ENCODE measurements at places on chromosomes 13 and 19.

DNA sequence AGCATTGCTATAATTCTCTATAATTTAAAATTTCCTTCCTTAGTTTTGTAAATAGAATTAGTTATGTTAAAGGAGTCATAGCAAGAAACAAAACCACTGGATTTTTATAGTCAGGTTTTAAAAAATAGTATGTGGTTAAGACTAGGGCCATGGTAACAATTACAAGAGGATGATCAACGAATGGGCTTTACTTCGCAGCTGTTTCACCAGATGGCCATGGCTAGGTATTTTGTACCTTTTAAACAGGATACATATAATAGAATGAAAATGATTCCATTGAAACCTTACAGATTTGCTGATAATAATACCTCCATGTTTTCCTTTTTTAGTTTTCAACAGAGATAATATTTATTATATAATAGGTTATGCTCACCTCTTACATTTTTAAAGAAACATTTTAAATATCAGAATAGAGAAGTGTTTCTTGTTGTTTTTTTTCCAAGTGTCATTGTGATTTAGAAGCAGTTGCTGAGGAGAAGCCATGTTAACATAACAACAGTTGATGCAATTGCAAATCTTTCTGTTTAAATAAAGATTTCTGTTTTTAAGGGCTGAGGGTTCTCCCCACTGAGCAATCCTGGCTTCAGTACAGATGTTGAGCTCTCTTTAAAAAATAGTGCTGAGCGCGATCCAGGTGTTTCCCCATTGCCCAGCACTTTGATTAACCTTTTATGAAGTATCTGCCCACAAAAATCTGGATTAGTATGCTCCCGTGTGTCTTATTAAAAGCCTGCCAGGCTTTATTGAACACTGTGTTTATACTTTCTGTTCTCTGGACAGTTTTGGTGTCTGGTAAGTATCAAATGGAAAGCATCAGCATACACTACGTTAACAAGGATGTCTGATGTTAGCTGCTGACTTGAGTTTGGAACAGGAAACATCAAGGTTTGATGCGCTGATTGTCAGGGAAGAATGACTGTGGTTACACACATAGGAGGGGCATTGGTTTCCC, 205.3 kb downstream of the HS6ST3 start:
- no peak for DNase-seq

- DNase-seq: no peak
Measured at GRCh38 chr13:50070186-50070585, 54.9 kb downstream of the KCNRG start.

- DNase-seq: no peak
Measured at GRCh38 chr13:90979059-90979458, 368.4 kb upstream of the MIR17HG start.

GRCh38 chr13:59360108-59360507, 803.6 kb downstream of the DIAPH3 start:
- DNase-seq: no peak

DNA sequence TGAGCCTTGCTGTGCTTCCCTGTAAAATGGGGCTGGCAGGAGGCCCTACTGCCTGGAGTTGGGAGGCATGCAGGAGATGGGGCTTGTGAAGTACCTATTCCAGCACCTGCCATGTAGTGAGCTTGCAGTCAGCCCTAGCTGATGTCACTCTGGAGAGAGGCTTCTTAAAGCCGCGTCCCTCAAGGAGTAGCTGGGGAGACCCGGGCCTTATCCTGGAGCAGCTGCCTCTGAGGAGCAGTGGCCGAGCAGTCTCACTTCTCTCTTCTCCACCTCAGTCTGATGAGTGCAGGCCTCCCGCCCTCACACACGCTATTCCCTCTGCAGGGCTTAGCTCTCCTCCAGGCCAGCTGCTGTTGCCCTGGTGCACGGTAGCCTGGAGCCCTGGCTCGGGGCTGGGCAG, 18.0 kb downstream of the CLASRP start:
- DNase-seq: no peak

GRCh38 chr13:52711286-52711685, 28.3 kb downstream of the CNMD start:
- no peak for DNase-seq

- DNase-seq: no peak
Measured at GRCh38 chr13:74187564-74187963, 53.4 kb upstream of the KLF12 start.

- DNase-seq: no peak
Measured at GRCh38 chr13:70518081-70518480, 409.8 kb upstream of the KLHL1 start.

DNA sequence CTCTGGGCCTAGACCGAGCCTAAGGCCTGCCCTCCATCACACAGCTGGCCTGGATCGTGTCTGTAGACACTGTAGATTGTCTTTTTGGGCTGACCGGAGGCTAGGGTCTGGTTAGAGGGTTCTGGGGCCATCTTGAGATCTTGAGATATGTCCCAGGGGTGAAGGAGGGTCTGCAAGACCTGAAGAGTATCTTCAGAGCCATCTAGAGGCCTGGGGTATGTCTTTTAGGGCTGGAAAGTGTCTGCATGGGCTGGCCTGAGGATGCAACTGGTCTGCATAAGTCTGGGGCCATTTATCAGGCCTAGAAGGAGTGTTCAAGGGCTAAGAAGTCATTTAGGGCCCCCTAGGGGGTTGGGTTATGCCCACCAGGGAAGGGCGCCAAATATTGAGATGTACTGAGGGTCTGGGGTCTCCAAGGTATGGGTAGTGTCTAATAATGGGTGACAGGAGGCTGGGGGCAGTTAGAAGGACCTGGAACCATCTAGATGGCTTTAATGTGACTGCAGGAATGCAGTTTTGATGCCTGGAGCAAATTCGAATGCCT, 555 bp downstream of the SCAF1 start:
- DNase-seq: no peak

DNA sequence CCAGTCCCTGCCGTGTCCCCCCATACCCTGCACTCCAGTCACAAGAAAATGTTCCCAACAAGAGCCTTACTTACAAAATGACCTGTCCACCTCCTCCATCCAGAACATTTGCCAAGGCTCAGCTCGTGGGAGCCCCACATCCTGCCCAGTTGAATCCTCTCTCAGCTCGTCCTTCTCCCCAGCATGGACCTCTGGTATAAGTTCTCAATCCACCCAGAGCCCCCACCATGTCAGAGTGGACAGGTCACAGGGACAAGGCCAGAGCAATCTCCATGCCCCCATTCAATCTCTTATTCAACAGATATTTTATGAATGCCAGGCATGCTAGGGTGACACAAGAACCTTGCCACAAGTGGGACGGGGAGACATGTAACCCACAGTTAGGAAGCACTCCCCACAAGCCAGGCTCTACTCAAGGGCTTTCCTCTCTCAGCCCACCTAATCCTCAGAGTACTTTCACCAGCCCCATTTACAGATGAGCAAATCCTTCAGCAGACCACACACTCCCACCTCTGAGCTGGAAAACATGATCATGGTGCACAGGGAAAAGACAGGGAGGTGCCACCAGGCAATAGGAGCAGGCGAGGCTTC, 15.1 kb downstream of the DEDD2 start:
- no peak for DNase-seq

GRCh38 chr13:36131222-36131930, at the start of gene DCLK1:
DCLK1 (minus strand) TSS chr13:36131382.
- DNase-seq: no peak

- DNase-seq: no peak
Measured at GRCh38 chr13:51823863-51824262, 19.9 kb upstream of the DHRS12 start.

GRCh38 chr13:85650613-85651012, 148.6 kb downstream of the SLITRK6 start:
- DNase-seq: no peak
